ENCODE measurements at places on chromosomes 2 and 18.

DNA sequence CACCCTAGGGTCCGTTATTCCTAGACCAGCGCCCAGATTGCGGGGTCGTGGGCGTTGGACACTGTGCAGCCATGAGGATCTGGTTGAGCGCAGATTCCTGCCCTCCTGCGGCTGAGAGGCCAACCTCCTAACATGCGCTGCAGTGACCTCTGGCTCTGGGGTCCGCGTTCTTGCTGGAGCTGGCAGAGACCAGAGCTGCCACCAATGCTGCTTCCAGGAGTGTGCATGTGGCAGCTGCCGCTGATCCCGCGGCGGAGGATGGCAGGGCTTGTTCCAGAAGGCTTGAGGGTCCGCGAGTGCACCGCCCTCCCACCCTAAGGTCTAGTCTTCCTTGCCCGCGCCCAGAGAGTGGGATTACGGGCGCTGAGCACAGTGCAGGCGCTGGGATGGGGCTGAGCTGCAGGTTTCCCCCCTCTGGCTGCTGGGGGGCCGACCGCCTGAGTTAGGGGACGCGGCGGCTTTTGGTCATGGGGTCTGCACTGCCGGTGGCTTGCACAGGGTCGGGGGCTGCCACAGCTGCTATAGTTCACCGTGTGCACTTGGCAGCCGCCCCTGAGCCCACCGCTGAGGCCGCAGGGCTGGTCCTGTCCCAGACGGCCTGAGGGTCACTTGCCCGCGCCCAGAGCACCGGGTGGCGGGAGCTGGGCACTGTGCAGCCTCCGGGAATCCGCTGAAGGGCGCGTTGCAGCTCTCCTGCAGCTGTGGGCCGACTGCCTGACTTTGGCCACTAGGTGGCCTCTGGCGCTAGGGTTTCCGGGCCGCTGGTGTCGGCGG, 145.9 kb downstream of the CCDC74A start:
- DNase-seq: peak; percentile 38

DNA sequence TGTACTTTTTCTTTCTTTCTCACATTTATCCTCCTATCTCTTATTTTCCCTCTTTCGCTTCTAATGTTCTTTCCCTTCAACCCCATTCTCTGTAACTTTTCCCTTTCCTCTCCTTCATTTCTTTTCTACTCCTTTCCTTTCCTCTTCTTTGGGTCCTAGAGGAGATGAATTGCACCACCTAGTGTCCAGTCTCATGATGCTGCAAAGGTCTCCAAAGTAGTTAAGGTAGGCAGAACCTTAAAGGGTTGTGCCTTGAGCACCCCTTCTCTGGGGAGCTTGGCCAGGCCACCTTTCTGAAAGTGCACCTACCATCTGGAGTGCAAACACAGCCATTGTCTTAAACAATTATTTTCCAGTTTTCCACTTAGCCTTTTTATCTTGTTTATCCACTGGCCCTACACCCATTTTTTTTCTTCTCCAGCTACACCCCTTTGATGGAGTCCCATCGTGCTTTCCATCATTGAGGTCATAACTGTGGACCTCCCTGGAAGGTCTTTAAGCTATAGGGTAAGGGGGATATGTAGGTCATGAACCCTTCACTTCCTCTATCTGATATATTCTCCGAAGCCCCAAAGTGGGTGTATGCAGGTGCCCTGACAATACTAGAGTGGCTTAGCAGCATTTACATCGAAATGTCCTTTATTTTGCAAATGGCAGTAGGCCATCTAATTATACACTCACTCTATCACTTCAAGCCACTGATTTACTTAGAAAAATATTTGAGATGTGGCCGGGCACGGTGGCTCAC, 155.9 kb downstream of the ESCO1 start:
- DNase-seq: no peak

- DNase-seq: no peak
Observed at GRCh38 chr2:57696016-57696415, 350.6 kb upstream of the VRK2 start.

DNA sequence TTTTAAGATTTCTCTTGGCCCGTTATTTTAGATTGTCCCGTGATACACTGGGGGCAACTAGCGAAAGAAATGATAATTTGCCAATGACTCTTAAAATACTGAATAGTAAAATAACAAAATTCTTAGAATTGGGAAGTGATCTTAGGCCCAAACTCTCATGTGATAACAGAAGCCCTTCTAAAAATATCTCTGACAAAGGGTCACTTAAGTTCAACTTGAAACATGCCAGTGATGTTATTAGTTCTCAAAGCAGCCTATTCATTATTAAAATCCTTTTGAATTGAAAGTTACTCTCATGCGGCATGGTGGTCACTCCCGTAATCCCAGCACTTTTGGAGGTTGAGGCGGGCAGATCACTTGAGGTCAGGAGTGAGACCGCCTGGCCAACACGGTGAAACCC, 920.9 kb downstream of the NRXN1 start:
- no peak for DNase-seq

- no peak for DNase-seq
Observed at GRCh38 chr18:56770097-56770496, 118.9 kb downstream of the WDR7 start.

DNA sequence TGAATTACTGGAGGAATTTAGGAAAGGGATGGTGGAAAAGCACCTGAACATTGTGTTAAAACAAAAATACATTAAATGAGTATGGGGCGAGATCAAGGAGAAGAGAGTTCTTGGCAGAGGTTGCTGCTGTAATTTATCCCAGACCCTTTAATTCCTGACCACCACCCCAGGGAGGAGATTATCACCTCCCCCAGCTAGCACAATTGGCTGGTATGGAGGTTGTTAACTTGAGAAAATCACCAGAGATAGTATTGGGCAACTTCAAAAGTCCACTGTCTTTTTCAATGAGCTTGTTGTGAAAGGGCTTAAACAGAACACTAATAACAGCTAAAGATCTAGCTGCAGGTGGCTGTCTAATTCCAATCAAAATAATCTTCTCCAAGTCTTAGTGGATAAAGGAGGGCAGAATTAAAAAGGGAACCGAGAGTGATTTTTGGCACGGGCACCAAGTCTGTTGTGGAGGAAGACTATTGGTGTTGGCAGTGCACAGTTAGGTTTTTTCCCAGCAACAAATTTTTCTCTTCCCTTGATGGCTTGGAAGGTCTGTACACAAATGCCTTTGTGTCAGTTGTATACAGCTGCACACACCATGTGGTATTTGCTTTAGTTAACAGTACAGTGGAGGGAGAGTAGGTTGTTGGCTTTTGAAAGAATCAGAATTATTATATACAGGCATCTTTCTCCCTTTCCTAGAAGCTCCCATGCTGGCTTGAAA, 289.5 kb downstream of the SLC4A3 start:
- DNase-seq: no peak

DNA sequence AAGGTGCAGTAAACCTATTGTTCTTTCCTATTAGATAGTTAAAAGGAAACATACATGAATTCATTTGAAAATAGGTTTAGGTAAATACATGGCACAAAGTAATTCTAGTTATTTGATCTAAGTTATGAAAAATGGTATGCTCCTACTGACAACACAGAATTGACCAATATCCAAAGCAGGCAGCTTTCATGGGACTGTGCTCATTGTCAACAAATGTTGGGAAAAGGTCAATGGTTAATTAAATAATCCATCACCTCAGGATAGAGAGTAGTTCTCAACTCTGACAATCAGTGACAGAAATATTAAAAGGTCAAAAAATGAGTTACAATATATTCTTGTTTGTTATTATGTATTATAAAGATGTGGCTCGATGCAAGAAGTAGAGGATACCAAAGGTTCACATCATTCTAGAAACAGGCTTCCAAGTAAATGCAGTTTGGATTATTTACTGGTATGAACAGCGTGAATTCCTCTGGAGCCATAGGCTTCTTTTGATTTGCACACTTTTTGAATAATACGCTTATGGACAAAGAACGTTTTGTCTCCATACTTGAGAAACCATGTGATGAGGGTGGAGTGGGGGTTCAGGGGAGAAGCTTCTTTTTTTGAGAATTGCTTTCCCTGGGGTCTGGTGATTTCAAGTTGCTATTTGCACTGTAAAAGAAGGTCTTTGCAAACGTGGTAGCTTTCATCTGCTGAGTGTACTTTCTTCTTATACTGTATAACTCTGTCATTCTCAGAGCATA, 422.0 kb upstream of the ZEB2 start:
- DNase-seq: no peak

GRCh38 chr18:63889626-63890025, 2.1 kb downstream of the SERPINB2 start:
- no peak for DNase-seq

GRCh38 chr2:201697899-201698298, 545 bp downstream of the MPP4 start:
- DNase-seq: no peak

All from T-cell (primary cell).